ENCODE measurements at places on chromosomes 3 and 15. TPM values are rescaled to one million over a fixed set of nuclear protein-coding genes. Genes with fewer than 3 reads are reported as not detected.
A peak's percentile ranks its signal among the peaks of the same experiment; 100 is the strongest.

The DLEC1 gene
- 0.36 TPM for total RNA-seq

The TRAT1 gene
- total RNA-seq = 15.5 TPM

- no peak overlapping the region for H3K27ac ChIP-seq
- no peak overlapping the region for H3K4me3 ChIP-seq
- H3K27me3 ChIP-seq = no peaks in the 10 kb centered on the region
- no peaks in the 10 kb centered on the region for H3K4me1 ChIP-seq
- no peaks in the 10 kb centered on the region for H3K36me3 ChIP-seq
These were observed 552.2 kb upstream of the SUCLG2 start for GRCh38 chr3:68206524-68207117.

- peaks cover 31% of the 10 kb centered on the region for H3K27me3 ChIP-seq
- peaks cover 2% of the 10 kb centered on the region for H3K4me1 ChIP-seq
- DNase-seq = peak; percentile 52
These were observed 1.1 kb downstream of the PLXND1 start for GRCh38 chr3:129605203-129605921.

DNA sequence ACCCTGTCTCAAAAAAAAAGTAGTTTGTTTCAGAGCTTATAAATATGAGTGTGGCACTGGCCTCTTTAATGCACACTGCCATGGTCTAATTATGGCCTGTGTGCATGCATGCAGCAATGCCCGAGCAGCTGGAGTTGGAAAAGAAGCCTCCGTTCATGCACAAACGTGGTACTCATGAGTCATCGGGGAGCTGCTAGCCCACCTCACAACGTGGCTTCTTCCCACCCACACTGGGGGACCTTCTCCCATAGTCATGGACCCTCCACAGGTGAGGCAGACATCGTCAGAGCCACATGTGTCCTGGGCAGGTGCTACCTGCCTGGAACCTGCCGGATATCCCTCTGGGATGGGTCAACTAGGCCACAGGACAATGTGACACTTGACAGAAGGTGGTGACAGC is 66.7 kb downstream of the ATP10A start:
- no peak overlapping the region for H3K4me3 ChIP-seq
- no peak overlapping the region for H3K27ac ChIP-seq
- DNase-seq = no peak
- peaks cover 1% of the 10 kb centered on the region for H3K36me3 ChIP-seq
- peaks cover 45% of the 10 kb centered on the region for H3K4me1 ChIP-seq

- DNase-seq = peak; percentile 29
- no peaks in the 10 kb centered on the region for H3K27me3 ChIP-seq
- H3K4me1 ChIP-seq = peaks cover 2% of the 10 kb centered on the region
- H3K36me3 ChIP-seq = no peaks in the 10 kb centered on the region
- no peak overlapping the region for H3K27ac ChIP-seq
- peak overlapping the region; percentile 57 for H3K4me3 ChIP-seq
These were observed 27.6 kb upstream of the RAB7A start for GRCh38 chr3:128698211-128699047.

DNA sequence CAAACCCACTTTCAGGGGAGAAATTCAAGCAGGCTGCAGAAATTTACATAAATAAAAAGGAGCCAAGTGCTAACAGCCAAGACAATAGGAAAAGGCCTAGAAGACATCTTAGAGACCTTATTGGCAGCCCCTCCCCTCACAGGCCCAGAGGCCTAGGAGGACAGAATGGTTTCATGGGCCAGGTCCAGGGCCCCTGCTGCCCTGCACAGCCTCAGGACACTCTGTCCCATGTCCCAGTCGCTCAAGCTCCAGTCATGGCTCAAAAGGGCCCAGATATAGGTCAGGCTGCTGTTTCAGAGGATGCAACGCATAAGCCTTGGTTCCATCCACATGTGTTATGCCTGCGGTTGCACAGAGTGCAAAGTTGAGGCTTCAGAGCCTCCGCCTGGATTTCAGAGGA is 55.8 kb downstream of the SLC41A3 start:
- no peak overlapping the region for H3K27ac ChIP-seq
- peaks cover 10% of the 10 kb centered on the region for H3K4me1 ChIP-seq
- no peak overlapping the region for H3K4me3 ChIP-seq
- no peak for DNase-seq
- H3K36me3 ChIP-seq = peaks cover 42% of the 10 kb centered on the region

- no peaks in the 10 kb centered on the region for H3K27me3 ChIP-seq
- H3K27ac ChIP-seq = no peak overlapping the region
- peaks cover 2% of the 10 kb centered on the region for H3K36me3 ChIP-seq
- no peak overlapping the region for H3K4me3 ChIP-seq
These were observed 385.3 kb downstream of the TBC1D5 start for GRCh38 chr3:17357035-17357710.
